ENCODE measurements at places on chromosomes 4 and X.

GRCh38 chr4:159682996-159683395 lies 580.1 kb downstream of the RAPGEF2 start:
- DNase-seq, result no peak

DNA sequence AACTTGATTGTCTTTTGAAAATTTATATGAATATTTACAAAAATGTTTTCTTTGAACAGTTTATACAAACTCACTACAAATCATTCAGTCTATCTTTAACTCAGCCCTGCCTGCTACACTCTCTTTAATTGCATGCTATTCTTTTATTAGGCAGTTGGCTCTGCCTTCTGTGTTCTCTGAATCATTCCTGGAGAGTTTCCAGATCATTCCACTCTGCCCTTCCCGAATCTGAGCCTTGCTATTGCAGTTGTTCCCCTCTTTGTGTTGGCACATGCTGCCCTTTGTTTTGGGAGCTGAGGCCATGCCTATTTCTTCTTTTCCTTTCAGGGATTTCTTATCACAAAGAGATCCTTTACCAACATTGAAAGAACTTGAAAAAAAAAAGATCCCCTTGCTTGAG lies 8.7 kb upstream of the TECRL start:
- no peak for DNase-seq

GRCh38 chrX:41600291-41600690 lies 88.5 kb upstream of the GPR34 start:
- no peak for DNase-seq

- no peak for DNase-seq
Observed at GRCh38 chr4:153988492-153989363, 199.8 kb upstream of the SFRP2 start.

- no peak for DNase-seq
Observed at GRCh38 chr4:147463065-147463464, 17.8 kb upstream of the EDNRA start.

- no peak for DNase-seq
Observed at GRCh38 chr4:86730310-86730709, 118.9 kb downstream of the SLC10A6 start.

DNA sequence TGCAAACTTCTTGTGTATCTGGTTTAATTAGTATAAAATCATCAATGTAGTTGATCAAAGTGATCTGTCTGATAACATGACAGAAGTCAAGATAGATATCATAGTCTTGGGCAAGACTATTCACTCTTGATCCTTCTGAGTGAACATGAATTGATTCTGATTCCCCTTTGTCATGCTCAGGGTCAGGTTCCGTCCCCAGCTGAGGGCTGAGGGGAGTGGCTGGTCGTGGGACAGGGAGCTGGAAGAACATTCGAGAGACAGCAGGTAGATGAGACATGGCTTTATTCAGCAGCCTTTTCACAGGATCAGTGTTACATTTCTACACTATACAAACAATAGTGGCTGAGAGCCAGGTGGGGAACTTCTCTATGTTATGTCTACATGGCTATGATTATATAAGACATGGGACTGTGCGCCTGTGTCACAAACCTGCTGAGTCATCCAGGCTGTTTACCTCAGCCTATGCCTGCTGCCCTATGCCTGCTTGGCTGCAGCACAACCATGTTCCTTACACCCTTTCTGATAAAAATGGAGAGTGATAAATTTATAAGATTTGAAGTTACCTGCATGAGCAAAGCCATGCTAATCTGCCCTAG lies 586.9 kb upstream of the NR3C2 start:
- DNase-seq, result no peak

- DNase-seq, result no peak
Observed at GRCh38 chrX:36407836-36408235, 488.3 kb downstream of the CFAP47 start.

- DNase-seq, result no peak
Observed at GRCh38 chr4:107432451-107432850, 287.6 kb downstream of the PAPSS1 start.

GRCh38 chr4:146159384-146160058 lies 16.0 kb upstream of the LSM6 start:
- DNase-seq, result no peak

- no peak for DNase-seq
Observed at GRCh38 chr4:145276050-145276449, 95.7 kb upstream of the OTUD4 start.

DNA sequence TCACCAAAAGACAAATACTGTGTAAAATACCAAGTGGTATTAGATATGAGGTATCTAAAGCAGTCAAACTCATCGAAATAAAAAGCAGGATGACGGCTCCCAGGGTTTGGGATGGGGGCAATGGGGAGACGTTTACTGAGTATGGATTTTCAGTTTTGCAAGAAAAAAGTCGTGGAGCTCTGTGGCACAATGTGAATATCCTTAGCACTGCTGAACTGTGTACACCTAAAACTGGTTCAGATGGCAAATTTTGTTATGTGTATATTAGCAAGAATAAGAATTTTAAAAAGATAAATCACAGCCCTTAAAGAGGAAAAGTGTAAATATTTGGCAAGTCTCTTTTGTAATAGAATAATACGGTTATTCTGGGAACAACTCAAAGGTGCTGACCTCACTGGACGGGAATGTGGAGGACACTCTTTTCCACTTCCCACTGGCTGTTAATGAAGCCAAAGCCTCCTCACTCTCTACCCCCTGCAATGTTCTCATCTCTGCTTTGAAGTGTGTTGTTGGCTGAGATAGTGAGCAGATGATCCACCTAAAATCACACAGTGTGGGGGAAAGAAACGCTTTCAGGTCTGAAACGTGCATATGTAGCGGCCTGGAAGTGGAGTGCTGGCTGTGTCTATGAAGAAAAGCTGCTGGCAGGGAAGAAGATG lies 49.2 kb downstream of the SEL1L3 start:
- no peak for DNase-seq

DNA sequence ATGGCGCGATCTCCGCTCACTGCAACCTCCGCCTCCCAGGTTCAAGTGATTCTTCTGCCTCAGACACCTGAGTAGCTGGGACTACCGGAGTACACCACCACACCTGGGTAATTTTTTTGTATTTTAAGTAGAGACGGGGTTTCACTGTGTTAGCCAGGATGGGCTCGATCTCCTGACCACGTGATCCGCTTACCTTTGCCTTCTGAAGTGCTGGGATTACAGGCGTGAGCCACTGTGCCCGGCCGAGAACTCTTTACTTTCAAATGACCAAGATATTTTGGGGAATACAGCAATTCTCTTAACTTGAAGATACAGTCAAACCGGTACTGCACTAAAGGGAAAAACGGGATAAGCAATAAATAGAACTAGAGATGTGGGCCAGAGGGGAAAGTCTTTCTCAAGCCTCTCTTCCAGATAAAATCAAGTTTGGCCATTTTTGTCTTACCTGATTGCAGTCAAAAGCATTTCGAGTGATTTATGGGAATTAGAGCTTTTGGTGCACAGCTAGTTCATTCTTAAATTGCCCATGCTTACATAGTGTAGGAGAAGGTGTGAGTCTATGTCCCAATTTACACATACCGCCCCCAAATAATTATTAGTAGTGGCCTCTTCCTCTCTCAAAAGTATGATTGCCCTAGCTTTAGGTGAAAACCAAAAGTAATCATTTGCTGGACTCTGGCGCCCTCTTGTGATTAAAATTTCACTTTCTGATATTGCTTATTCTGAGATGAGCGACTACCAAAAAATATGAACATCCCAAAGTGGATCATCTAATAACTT lies 53.2 kb upstream of the ABCG2 start:
- DNase-seq, result no peak

DNA sequence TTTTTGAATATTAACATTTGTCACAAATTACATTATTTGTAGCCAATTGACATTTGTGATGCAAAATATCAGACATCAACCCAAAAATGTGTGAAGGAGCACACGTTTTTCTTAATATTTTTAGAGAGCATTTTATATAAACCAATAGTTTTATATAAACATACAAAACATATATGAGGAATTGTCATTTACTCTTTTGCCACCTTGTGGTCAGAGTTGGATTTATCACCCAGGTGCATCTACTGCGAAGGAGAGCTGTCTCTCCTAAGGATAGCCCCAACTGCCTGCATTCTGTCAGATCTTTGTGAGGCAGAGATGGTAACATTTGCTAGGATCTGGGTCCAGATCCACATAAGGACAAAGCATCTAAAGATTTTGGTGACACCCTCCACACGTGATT lies 2.5 kb upstream of the USP27X start:
- DNase-seq, result no peak

DNA sequence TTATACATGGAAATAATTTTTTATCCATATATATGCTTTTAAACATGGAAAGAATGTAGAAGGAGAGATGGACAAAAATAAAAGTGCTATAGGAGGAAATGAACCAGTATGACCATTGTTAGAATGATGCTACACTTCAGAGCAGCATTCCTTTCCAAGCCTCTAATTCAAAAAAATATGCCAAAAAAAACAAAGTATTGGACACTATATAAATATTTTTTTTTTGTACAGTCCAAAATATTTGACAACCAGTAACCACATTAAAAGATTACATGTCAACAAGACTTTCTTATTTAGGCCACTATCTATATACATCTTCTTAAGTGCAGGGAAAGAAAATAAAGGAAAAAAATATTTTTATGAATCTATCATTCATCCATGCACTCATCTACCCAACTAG lies 198.6 kb downstream of the LRBA start:
- no peak for DNase-seq

DNA sequence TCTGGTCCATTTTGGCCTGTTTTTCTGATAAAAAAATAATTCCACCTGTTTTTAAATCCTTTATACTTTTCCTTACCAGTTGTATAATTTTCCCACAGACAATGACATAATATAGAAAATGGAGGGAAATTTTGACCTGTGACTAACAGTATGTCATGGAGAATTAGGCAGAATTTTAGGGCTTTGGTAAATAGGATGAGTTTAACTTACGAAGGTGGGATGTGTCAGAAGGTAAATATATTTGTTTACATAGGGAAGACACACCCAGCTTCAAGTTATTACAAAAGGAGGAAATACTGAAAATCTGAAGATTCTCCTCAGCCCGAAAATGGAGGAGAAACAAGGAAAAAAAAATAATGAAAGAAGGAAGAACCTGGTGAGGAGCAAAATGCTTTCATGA lies 64.6 kb upstream of the PPP3CA start:
- no peak for DNase-seq

All from GM12878 (cell line).